ENCODE measurements at places on chromosomes 3 and 15. TPM values are rescaled to one million over a fixed set of nuclear protein-coding genes. Genes with fewer than 3 reads are reported as not detected.

DNA sequence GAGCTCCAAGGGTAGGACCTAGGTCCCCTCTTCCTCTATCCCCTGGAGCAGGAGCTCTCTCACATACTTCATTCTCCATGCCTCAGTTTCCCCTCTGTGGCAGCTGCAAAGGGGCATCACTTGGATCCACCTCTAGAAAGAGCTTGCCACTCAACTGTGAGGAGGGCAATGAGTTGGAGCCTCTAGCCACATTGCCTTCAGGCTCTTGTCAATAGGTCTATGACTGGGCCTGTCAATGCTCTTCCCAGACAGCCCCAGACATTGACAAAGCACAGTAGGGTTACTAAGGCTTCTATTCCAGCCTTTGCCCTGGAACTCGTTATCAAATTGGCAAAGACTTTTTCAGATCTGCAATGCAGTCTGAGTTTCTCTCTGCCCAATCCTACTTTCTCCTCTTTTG, 4.4 kb upstream of the VIPR1 start:
- no peak for DNase-seq

DNA sequence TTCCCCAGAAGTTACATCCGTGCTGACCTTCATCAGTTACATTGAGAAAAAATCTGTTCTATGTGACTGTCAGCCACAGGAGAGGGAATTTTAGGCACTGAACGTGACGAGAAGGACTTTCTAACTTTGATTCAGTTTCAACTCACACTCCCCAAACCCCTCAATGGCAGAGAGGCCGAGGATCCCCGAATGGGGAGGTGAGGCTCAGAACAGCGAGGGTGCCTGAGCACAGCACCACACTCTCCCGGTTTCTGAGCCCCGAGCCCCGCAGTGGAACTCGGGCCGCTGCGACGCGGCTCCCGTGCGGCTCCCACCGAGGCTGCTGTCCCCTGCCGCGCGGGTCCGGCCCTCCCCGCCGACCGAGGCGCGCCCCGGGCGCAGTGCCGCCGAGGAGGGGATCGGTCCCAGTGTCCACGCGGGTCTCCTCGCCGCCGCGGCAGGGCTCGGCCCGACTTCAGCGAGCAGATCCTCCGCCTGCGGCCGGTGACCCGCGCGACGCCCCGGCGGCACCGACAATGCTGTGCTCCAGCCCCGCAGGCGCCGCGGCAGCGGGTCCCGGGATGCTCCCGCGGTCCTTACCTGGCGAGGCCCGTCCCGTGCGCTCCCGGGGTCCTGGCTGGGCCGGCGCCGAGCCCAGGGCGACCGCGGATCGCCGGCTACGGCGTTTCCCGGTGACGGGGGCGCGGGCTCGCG, 439 bp downstream of the CTXND1 start:
- DNase-seq = no peak

- no peak for DNase-seq
Observed at GRCh38 chr15:76200083-76200465, 111.2 kb downstream of the ETFA start.

GRCh38 chr3:177144922-177145321, 52.4 kb downstream of the TBL1XR1 start:
- no peak for DNase-seq

GRCh38 chr3:88626456-88627120, 476.8 kb downstream of the C3orf38 start:
- DNase-seq = no peak

- no peak for DNase-seq
Observed at GRCh38 chr3:182686033-182686886, 107.0 kb upstream of the ATP11B start.

DNA sequence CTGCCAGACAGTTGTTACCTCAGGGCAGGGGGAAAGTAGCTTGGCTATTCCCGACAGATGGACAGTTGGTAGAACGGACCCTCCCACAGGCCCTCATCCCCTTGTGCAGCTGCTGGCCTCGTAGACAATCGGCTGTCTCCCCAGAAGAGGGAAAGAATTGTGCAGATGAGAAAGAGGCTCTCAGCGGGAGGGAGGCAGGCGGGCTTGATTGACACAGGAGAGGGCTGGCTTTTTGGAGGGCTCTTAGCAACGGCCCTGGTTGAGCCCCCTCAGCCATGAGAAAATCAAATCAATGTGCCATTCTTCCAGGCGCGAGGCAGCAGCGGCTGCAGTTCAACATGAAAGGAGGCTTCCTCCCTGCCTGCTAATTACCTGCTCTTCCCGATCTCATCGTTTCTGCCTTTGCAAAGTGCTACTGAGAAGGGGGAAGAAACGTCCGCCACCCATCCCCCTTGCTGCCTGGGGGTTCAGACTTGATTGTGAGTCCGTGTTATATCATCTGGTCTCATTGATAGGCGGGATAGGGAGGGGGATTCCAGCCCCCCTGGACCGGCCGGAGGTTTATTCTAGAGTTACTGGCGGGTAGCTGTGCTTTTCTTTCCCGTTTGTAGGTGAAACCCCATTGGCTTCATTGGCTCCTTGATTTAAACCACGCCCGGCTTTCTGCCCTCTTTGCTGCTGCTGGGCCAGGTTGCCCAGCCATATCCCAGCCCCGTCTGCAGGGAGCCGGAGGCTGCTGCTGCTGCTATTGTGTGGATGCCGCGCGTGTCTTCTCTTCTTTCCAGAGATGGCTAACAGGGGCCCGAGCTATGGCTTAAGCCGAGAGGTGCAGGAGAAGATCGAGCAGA, at the start of gene TAGLN3:
Gene TAGLN3, plus strand, starts transcription at position 287 of the 848 bp plus-strand sequence. Its CDS starts 501 bp downstream, at position 788.
- DNase-seq = peak; percentile 8

- no peak for DNase-seq
Observed at GRCh38 chr15:77859491-77860060, 217.9 kb downstream of the TBC1D2B start.

GRCh38 chr3:101414121-101414520, 93.7 kb upstream of the IMPG2 start:
- DNase-seq = no peak

GRCh38 chr3:149941186-149941585, 29.5 kb downstream of the PFN2 start:
- no peak for DNase-seq

DNA sequence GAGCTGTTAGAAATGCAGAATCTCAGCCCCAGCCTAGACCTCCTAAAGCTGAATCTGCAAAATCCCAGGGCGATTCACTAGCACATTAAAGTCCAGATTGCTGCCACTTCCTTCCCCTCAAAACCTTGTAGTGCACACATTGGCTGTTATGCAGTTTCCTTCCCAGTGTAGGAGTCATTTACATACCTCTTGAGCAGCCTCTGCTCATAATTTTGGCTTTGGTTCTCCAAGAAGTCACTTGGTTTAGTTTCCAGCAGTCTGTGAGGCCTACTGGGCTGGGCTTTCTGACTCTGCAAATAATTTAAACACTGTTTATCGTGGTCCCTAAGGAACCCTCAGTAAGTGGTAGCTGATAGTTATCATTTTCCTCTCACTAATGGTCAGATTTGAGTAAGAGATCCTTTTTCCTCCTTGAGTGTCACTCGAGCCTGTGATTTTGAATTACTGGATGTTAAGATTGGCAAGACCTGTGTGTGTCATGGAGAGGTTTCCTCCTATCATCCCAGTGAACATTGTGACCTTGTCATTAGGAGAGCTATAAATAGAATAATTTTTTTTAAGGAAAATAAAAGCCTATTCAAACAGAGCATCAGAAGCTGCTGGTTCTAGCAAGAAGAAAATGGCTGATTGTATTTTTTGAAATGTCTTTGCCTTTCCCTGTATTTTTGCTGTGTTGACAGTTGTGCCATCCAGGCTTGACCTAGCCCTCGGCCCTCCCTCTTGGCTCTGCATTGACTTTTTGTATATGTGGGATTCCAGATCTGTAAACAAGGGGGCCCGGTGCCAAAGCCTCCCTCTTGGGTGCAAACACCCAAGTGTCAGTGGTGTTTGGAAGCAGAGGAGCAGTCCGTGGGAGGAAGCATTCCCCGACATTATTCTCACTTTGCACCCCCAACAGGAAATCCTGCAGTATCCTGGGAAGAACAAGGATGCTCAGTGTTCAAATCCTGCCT, 134.8 kb upstream of the ANKRD28 start:
- DNase-seq = no peak

DNA sequence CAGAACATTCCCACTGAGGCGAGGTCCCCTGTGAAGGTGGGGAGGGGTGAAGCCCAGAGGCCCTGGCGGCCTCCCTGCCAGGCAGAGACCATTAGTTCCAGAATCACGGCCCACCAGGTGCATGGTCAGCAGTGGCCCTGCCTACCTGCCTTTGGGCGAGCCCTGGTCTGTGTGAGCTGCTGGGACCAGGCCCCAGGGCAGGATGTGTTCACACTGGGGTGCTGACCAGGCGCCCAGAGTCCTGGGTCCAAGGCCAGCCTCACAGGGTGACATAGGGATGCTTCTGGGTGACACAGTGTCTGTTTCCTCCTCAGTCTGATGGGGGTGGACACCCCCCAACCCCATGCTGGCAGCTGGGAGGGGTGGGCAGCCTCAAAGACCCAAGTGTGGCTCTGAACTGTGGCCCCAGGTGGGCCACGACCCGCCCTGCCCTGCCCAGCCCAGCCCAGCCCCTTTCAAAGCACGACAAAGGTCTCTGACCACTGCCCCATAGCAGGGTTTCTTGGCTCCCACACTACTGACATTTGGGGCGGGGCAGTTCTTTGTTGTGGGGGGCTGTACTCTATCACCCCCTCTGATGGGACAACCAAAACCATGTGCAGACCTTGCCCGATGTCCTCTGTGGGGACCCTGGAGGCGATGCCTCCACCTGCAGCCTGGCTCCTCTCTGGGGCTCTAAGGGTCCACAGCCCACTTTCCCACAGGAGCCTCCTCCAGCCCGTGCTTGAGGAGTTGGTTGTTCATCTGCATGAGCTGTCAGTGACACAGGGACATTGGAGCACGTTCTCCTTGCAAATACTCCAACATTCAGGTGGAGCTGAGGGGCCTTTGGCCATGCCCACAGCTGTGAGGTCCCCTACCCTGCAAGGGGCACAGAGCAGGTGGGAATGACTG, 44.8 kb upstream of the SLC41A3 start:
- DNase-seq = peak; percentile 5

- DNase-seq = no peak
Observed at GRCh38 chr3:189602471-189602870, 28.7 kb upstream of the TP63 start.

DNA sequence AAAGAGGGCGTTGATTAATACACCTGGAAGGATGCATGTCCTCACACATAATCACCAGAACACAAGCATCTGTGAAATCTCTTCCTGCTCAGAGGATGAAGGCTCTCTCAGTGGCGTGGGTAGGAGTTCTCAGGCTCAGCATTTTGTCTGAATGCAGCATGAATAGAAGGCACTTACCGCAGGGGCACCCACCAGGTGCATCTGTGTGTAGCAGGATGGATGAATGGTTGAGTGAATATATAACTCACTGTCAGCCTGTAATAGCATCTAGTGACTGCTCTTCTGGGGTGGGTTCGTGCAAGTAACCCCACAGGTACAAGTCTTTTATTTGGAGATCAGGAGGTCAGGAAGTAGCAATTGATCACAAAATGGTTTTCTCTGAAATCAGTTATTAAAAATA, 143.0 kb downstream of the SQOR start:
- DNase-seq = no peak

GRCh38 chr15:91855684-91856489, 2.4 kb downstream of the SLCO3A1 start:
- DNase-seq = no peak

DNA sequence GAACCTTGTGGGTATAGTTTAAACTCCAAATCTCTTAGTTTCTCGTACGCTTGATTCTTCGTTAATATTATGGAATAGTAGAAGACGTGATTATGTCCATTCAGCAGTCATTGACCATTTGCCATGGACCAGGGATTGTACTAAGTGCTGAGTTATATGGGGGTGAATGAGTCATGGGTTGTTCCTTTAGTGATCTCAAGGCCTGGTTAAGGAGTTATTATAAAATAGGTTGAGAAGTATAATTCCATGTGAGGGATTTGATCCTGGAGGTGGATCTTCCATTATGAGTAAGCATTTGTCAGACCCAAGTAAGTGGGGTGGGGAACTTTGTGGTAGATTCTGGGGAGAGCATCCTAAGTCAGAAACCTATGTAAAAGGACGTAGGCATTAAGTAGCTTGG, 15.4 kb downstream of the NR2C2 start:
- DNase-seq = no peak

DNA sequence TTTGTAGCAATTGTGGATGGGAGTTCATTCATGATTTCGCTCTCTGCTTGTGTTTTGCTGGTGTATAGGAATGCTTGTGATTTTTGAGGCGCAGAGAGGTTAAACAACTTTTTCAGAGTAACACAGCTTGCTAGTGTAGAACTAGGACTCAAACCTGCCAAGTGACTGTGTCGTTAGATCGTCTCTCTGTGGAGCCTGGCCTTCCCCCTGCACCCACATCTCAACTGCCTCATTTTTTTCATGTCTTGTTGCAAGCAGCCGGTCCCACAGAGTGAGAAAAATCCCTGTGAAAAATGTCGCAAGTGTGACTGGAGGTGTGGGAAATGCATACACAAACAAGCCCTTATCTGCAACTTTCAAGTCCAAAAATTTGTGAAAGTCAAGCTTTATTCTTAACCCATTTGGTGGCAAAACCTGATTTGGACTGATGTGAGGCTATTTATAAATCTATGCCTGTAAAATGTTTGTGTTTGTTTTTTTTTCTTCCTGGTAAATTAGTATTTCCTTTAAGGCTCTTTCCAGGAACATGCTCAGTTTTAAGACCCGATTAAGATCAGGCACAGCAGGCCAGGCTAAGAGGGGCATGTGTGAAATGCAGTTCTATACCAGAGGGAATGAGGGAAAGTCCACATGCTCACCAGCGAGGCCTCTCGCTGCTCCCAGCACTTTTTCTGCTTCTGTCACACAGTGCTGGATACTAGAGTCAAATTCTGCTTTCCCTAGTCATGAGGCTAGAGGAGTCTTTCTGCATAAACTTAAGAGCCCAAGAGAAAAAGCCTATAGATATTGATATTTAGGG, 25.8 kb downstream of the ST6GAL1 start:
- DNase-seq = no peak

GRCh38 chr3:129318921-129319320, 40.3 kb downstream of the HMCES start:
- DNase-seq = no peak

DNA sequence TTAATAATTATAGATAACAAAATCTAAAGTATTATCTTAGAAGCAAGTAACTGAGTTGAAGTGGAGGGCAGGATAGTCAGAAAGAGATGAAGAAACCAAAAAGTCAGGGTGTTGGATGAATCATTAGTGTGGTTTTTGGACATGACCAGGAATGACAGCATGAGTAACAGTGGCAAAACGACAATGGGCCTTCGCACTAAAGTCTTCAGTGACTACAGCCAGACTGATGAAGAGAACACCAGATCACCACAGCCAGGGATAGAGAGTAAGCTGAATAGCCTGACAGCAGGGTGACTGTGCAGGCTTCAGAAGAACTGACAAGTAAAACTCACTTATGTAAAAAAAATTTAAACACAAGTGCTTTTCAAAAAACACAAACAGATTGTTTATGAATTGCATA, 96.0 kb upstream of the MELTF start:
- no peak for DNase-seq

GRCh38 chr15:70199540-70200410, 102.1 kb upstream of the TLE3 start:
- DNase-seq = peak; percentile 14

GNAT1 gene
- total RNA-seq = not detected

TMEM45A gene
- total RNA-seq = 6.9 TPM

CAMK2N2 gene
- not detected for total RNA-seq

PLCD1 gene
- total RNA-seq = 20.0 TPM

ASB14 gene
- not detected for total RNA-seq

CDHR4 gene
- 3.2 TPM for total RNA-seq

TIMP4 gene
- 11.8 TPM for total RNA-seq

SMCO1 gene
- not detected for total RNA-seq

Data from ovary (tissue), 10 donors.